ENCODE measurements at places on chromosomes 2 and 18.

DNA sequence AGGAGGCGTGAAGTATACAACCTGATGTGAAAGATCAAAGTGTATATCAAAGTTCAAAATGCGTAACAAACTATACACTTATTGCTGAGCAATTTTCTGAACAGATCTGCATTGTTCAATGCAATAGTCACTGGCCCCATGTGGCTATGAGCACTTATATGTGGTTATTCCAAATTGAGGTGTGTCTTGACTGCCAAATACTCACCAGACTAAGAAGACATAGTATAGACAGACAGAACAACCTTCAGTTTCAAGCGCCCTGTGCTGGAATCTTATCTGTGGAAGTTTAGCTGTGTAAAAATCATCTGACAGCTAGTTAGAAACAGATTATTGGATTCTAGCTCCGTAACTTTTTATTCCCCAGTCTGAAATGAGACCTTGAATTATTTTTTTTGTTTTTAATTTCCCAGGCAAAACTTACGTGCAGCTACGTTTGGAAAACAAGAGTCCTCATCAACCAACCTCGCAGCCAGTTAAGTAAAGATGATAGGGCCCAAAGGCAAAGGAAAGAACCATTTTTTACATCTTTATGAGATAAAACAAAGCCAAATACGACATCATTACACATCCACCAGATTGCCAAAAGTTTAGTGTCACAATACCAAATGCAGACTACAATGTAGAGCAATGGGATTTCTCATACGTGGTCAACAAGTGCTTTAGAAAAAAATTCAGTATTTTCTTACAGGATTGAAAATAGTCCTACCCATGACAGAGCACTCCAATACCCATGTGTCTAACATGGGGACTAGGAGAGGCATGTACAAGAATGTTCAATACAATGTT is 37.2 kb downstream of the MBOAT2 start:
- no peak for DNase-seq

- DNase-seq: no peak
These were observed 3.0 kb downstream of the DPP4 start for GRCh38 chr2:162071001-162071400.

DNA sequence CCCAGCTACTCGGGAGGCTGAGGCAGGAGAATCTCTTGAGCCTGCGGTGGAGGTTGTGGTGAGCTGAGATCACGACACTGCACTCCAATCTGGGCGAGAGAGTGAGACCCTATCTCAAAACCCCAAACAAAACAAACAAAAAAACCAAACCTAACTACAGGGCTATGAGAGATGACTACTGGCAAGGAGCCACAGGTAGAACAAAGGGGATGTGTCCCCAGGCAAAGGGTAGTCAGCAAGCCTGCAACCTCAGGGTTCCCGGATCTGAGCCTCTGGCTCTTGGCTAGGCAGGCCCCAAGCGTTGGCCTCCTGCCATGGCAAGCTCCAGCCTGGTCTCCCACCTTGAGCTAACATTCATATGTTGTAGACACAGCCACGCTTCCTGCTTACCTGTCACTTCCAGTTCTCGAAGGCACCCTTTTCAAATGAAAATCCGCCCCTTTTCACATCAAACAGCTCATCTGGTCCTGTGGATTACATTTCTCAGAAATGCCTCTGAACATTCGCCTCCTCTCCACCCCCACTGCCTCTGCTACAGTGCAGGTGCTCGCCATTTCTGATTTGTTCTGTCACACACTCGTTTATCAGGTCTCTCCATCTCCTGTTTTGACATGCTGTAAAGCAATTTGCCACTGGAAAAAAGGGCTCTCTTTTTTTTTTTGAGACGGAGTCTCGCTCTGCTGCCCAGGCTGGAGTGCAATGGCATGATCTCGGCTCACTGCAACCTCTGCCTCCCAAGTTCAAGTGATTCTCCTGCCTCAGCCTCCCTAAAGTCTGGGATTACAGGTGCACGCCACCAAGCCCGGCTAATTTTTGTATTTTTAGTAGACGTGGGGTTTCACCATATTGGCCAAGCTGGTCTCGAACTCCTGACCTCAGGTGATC is 13.1 kb upstream of the ACTR3 start:
- DNase-seq: no peak

DNA sequence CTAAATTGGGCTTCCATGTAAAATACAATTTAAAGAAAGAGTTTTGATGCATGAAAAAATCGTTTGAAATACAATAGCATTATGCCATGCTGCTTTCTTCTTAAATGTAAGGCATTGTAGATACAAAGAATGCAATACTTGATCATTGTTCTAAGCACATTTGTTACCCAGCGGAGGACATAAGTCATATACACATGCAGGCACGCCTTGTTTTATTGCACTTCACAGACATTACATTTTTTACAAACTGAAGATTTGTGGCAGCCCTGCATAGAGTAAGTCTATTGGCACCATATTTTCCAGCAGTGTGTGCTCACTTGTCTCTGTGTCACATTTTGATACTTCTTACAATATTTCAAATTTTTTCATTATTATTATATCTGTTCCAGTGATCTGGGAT is 345.0 kb downstream of the CLIP4 start:
- no peak for DNase-seq

DNA sequence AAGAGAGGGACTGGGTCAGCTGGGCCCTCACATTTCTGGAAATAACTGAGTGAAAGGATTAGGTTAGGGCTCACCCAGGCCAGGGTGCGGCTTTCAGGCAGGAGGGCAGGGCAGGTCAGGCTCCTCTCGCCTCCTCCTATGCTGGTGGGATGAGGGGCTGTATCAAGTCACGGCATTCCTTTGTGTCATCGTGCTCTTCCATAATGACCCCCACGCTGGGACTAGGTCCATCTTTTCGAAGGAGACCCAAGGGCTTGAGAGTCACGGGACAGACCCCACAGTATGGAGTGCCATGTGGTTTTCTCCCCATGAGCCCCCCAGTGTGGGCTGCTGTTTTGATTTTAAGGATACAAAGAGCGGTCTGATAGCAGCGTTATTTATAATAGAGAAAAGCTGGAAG is 137.8 kb upstream of the COPS8 start:
- no peak for DNase-seq

DNA sequence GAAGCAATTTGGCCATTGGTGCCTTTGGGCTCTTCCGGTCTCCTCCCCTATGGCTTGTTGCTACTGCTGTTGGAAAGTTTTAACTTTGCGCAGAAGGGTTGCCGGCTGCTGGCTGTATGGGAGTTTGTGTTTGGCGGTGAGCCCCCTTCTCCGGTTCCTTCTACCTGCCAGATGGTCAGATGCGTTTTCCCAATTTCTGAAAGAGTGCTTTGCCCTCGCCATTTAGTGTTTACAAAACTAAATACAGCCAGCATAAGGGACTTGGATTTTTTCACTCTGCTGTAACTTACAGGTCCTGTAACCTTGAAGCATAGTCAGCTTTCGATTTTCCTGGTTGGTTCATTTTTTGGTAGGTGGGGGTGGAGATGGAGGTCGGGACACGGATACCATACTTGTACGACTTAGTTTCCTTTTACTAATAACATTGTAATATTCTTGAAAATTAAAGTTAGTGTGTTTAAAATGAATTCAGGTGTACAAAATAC is 604 bp downstream of the COQ10B start:
- DNase-seq: no peak

- no peak for DNase-seq
These were observed 45.6 kb downstream of the ZNF519 start for GRCh38 chr18:14086458-14087231.

DNA sequence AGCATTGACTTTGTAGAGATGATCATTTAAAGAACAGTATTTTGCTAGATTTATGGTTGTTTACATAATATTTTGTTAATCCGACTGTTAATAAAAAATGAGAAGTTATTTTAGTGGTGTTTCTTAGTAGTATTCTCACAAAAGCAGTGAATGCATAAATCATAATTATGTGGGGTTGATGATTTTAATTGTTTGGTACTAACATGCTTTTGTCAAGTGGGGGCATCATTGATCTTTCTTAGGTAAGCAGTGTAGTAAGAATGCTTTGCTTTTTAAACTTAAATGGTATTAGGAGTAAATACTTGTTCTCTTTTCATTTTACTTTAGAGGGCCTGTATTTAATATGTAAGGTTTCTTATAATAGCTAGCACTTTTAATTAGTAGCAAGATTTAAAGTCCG is 109.2 kb upstream of the OTX1 start:
- no peak for DNase-seq

DNA sequence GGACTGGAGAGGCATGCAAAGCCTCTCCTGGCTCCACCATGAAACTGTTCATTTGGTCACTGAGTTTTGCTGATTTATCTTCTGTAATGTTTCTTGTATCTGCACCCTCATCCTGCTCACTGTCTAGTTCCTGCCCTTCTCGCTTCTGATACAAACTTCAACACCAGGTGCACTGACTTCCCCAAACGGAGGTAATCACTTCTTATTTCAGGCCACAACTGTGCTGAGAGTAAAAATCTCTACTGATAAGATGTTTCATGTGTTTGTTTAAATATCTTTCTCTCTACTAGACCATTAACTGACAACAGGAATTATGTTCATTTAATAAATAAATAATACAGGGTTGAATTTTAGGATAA is 10.9 kb upstream of the NT5C1B start:
- no peak for DNase-seq

- DNase-seq: no peak
These were observed 767.7 kb downstream of the TSN start for GRCh38 chr2:122523143-122523542.

- no peak for DNase-seq
These were observed 933.6 kb upstream of the SLC39A10 start for GRCh38 chr2:194723446-194723845.

GRCh38 chr2:179532863-179533278 is 268.2 kb upstream of the SESTD1 start:
- DNase-seq: no peak

DNA sequence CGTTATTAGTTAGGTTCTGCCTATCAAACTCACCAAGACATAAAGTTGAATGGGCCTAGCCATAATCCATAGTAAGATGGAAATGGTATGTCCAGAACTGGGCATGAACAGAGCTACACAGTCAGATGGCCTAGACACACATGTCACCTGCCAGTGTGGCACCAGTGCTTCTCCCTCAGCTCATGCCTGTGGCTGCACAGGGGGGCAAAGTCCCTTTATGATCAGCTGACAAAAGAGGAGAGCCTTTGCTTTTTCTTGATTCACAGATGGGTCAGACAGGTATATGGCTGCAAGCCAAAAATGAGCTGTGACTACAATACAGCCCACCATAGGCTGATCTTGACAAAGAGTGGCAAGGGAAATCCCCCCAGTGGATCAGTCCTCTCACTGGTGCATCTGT is 28.3 kb upstream of the STARD7 start:
- no peak for DNase-seq

DNA sequence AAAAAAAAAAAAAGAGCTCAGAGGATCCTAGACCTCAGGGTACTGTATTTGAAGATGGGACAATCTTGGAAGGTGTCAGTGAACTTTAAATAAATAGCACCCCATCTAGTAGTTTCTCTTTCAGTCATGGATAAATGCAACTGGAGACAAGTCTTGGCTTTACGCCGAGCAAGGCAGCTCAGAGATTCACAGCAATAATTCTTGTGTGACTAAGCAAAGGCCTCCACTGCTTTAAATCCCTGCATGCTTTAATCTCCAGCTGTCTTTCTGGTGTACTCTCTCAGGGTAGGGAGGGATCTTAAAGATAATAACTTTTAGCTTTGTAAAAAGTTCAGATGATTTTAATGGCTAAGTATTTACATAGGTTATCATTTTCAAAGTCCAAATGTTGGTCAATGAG is 36.3 kb downstream of the NRXN1 start:
- peak; percentile 7 for DNase-seq

DNA sequence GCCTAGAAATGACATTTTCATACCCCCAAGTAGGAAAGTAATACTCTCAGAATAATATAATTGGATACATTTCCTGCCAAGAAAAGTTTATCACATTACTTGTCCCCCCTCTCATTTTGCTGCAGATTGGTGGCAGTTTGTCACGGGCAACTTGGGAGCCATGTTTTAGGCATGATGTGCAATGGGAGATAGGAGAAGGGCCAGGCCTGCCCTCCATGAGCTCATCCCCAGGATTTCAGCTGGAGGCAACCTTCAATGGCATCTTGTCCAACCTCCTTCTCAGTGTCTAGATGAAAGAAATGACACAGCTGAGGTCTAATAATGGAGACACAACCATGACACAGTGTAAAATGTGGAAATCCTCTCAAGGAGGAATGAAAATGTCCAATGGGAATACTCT is 11.4 kb upstream of the RAB31 start:
- DNase-seq: no peak

- no peak for DNase-seq
These were observed 178.1 kb downstream of the TWIST2 start for GRCh38 chr2:239025951-239026461.

DNA sequence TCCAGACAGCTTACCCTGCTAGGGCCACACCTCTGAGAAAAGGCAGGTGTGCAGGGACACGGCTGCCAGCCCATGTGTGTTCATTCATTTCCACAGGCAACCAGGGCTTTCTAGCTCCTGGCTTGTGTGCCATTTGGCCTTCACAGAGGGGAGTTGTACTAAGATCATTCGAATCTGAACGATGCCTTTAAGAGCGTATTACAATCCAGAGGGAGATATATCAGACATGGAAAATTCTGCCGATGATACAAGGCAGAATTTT is 64.2 kb upstream of the OTOF start:
- no peak for DNase-seq

- no peak for DNase-seq
These were observed 84.9 kb upstream of the MGAT4A start for GRCh38 chr2:98815795-98816194.

DNA sequence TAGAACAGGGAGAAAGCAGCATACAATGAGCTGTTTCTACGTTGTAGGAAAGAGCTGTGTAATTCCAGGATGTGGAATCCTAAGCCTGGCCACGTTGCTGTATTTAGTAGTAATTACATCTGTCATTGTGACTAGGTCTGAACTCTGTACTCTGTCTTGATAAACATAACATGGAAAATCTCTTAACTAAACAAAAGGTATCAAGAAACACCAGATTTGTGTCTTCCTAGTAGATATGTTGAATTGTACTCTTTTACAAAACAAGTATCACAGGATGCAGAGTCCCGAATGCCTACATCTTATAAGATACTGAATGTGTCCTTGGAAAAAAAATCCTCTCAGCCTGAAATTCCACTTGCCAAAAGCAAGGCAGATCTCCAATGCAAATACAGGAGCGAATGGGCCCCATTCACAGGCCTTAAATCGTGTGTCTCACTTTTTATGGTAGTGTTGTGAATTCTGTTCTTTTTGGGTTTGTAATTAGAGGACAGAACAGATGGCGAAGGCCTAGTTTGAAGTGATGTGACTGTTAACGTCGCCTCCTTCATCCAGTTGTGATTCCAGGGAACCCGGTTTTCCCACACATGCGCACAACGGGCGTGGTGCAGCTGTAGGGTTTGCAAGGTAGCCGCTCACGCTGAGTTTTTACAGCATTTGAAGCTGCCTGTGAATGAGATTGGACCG is 246.5 kb downstream of the GBX2 start:
- peak; percentile 34 for DNase-seq

DNA sequence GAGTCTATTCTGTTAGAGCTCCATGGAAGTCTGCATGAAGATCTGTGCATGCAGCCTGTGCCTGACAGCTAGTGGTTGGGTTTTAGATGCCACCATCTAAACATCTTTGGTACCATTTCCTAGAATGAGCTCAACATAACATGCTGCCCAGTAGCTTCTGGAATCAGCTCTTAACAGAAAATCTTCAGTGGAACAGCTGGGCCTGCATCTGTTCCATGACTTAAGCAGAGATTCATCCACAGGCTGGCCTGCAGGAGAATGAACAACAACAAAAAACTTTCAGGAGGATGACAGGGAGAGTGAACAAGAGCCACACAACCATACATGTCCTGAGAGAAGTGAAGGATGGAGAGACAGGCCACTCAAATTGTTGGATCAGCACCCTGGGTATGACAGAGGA is 316.6 kb downstream of the RDH14 start:
- DNase-seq: no peak

GRCh38 chr2:68512326-68512725 is 44.9 kb downstream of the APLF start:
- DNase-seq: no peak

Data from occipital lobe (tissue), 3 donors.